ENCODE measurements at places on chromosomes 16 and 17. TPM values are rescaled to one million over a fixed set of nuclear protein-coding genes. Genes with fewer than 3 reads are reported as not detected.

- H3K4me1 ChIP-seq = peaks cover 53% of the 10 kb centered on the region
- peak overlapping the region; percentile 88 for H3K4me3 ChIP-seq
- no peaks in the 10 kb centered on the region for H3K27me3 ChIP-seq
- peak overlapping the region; percentile 99 for H3K27ac ChIP-seq
- peak; percentile 71 for DNase-seq
- H3K36me3 ChIP-seq = peaks cover 50% of the 10 kb centered on the region
Measured at GRCh38 chr17:75774991-75775668, 9.5 kb upstream of the UNK start.

DNA sequence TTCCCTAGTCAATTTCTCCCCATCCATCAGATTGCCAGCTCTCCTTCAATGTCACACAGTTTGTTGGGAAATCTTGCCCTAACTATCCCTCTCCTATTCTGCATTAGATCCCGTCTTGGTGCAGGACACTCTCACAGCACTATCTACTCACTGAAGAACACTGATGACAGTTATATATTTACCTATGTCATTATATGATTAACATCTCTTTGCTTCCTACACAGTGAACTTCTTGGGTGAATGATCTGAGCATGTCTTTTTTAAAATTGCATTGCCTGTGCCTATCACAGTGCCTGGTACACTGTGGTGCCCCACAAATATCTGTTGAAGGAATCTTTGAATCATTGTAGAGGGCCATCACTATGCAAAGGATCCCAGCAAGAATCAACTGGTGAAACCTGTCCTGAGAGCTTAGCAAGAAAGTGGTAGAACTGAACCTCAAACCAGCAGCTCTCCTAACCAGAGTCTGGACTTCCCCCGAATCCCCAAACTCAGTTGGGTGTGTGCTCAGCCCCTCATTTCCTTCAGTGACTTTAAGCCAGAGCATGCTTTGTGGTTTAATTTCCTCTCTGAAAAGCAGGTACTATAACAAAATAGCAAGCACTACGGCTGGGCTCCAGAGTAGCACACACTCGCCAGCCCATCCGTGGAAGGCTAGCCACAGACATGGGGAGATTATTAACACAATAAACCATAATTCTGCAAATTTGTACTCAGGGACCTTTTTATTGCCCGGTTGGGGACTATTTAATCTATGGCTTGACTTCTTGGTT, 680.7 kb upstream of the SALL1 start:
- H3K4me1 ChIP-seq = no peaks in the 10 kb centered on the region
- no peaks in the 10 kb centered on the region for H3K27me3 ChIP-seq
- H3K4me3 ChIP-seq = no peak overlapping the region
- no peak for DNase-seq
- H3K27ac ChIP-seq = no peak overlapping the region
- H3K36me3 ChIP-seq = no peaks in the 10 kb centered on the region

GRCh38 chr16:79400462-79401149, 199.9 kb downstream of the MAF start:
- no peak for DNase-seq
- no peaks in the 10 kb centered on the region for H3K36me3 ChIP-seq
- no peaks in the 10 kb centered on the region for H3K27me3 ChIP-seq
- H3K27ac ChIP-seq = no peak overlapping the region

DNA sequence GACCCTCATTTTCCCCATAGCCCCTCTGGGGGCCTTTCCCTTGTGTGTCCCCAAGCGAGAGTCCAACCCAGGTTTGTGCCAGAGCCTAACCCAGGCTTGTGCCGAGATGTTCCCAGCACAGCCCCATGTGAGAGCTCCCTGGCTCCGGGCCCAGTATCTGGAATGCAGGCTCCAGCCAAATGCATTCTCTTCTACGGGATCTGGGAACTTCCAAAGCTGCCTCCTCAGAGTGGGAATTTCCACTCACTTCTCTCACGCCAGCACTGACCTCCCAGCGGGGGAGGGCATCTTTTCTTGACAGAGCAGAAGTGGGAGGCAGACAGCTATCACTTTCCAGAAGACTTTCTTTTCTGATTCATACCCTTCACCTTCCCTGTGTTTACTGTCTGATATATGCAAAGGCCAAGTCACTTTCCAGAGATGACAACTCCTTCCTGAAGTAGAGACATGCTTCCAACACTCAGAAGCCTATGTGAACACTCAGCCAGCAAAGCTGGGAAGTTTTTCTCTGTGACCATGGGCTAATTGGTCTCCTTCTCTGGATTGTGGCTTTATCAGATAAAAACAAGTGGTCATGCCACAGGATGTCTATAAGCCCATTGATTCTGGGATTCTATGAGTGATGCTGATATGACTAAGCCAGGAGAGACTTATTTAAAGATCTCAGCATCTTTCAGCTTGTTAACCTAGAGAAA, 2.5 kb upstream of the CCL2 start:
- H3K27me3 ChIP-seq = no peaks in the 10 kb centered on the region
- no peak overlapping the region for H3K4me3 ChIP-seq
- peaks cover 35% of the 10 kb centered on the region for H3K4me1 ChIP-seq
- H3K27ac ChIP-seq = peak overlapping the region; percentile 55
- no peaks in the 10 kb centered on the region for H3K36me3 ChIP-seq
- peak; percentile 82 for DNase-seq

GRCh38 chr17:75822119-75822799, 21.9 kb downstream of the UNC13D start:
- H3K4me3 ChIP-seq = no peak overlapping the region
- H3K27ac ChIP-seq = peak overlapping the region; percentile 47
- no peak for DNase-seq
- H3K27me3 ChIP-seq = no peaks in the 10 kb centered on the region
- peaks cover 67% of the 10 kb centered on the region for H3K36me3 ChIP-seq

DNA sequence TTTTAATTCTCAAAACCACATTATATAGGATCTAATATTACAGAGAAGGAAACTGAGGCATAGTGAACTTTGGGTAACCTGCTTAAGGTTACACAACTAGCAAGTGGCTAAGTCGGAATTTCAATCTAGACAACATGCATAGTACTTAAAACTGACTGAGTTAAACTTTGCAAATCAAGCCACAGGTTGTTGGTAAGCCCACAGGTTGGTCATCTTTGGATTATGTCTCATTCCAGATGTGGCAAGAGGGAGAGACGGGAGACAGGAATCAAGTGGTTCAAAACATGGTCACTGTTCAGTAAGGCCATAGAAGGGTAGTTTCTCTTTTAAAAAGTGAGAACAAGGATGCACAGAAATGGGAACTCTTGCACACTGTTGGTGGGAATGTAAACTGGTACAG, 57.1 kb downstream of the MYO1D start:
- no peaks in the 10 kb centered on the region for H3K4me1 ChIP-seq
- no peak overlapping the region for H3K27ac ChIP-seq
- no peaks in the 10 kb centered on the region for H3K27me3 ChIP-seq
- no peaks in the 10 kb centered on the region for H3K36me3 ChIP-seq
- DNase-seq = no peak

TP53TG3 gene
- not detected for polyA plus RNA-seq

NPB gene
- 3.0 TPM for polyA plus RNA-seq

GRCh38 chr16:76614269-76614668, 337.1 kb downstream of the CNTNAP4 start:
- no peak for DNase-seq
- no peaks in the 10 kb centered on the region for H3K27me3 ChIP-seq
- H3K36me3 ChIP-seq = no peaks in the 10 kb centered on the region
- H3K27ac ChIP-seq = no peak overlapping the region
- H3K4me3 ChIP-seq = no peak overlapping the region
- no peaks in the 10 kb centered on the region for H3K4me1 ChIP-seq

DNA sequence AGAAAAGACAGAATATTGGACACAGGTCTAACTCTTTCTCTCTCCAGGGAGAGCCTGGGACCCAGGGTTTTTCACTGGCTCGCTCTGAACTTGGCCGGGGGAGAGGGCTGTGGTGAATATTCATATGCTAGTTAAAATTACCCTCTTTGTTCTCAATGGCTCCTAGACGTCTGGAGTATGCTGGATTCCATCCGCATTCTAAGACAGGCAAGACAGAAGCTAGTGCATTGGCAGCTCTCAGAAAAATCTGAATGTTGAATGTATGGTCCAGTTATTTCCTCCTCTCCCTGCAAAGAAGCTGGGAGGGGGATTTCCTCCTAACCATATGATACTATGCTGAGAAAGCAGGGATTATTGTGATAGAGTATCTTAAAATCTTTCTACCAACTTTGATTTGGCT, 5.6 kb upstream of the KRT34 start:
- no peaks in the 10 kb centered on the region for H3K4me1 ChIP-seq
- no peaks in the 10 kb centered on the region for H3K36me3 ChIP-seq
- peaks cover 26% of the 10 kb centered on the region for H3K27me3 ChIP-seq
- H3K27ac ChIP-seq = no peak overlapping the region

CTRB1 gene
- 2.7 TPM for polyA plus RNA-seq

- H3K27ac ChIP-seq = no peak overlapping the region
- no peak overlapping the region for H3K4me3 ChIP-seq
- H3K27me3 ChIP-seq = no peaks in the 10 kb centered on the region
- DNase-seq = no peak
Measured at GRCh38 chr17:60231234-60231633, 81.5 kb downstream of the CA4 start.

DNA sequence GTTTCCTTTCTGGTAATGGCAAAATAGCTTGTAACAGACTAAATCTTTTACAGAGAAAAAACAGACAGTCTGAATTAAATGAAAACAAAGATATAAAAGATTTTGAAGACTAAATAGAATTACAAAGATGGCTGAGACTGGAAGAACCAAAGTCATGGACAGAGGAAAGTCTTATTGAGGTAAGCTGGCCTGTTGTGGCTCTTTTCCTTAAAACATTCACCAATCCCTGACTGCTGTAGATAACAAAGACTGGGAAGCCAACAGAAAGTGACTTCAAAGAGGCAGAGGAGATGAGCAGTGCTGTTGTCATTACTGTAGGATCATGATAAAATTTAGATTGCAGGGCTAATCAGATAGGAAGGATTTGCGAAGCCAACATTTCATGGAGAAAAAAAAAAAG, 517.0 kb downstream of the KIF2B start:
- no peak overlapping the region for H3K4me3 ChIP-seq
- no peaks in the 10 kb centered on the region for H3K27me3 ChIP-seq
- DNase-seq = no peak
- no peak overlapping the region for H3K27ac ChIP-seq
- H3K4me1 ChIP-seq = no peaks in the 10 kb centered on the region

SOX9 gene
- 1.0 TPM for polyA plus RNA-seq

- H3K4me3 ChIP-seq = no peak overlapping the region
- DNase-seq = no peak
- H3K36me3 ChIP-seq = no peaks in the 10 kb centered on the region
- no peak overlapping the region for H3K27ac ChIP-seq
- no peaks in the 10 kb centered on the region for H3K27me3 ChIP-seq
Measured at GRCh38 chr17:83012868-83013778, 66.3 kb upstream of the METRNL start.

DNA sequence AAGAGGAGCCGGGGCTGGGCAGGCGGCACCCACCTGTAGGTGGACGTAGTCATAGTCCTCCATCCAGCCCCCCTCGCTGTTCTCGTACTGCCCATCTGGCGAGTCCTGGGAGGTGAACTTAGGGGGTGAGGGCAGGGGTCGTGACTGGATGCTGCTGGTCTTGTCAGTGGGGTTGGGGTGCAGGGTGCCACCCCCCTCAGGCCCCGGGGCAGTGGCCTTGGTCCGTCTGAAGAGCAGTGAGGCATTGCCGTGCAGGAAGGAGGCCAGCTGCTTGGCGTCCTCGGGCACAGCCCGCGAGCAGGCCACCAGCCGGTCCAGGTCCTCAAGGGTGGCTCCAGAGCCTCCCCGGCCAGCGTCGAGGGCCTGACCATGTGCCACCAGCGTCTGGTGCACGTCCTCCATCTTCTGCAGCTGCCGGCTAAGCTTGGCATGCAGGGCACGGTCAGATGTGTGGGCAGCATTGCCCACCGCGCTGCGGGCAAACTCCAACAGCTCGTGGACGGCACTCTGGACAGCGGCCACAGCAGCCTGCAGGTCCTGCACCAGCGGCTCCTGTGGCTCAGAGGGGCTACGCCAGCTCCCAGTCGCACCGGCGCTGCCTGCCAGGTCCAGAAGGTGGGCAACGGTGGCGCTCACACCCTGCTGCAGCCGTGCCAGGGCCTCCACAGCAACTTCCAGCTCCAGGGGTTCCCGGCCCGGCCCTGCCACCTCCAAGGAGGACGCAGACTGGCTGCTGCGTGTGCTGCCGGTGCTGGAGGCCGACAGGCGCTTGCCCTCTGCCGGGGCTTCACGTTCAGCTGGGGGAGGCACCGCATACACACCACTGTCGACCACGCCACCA, 16.3 kb downstream of the CTRB1 start:
- H3K27ac ChIP-seq = peak overlapping the region; percentile 23
- H3K36me3 ChIP-seq = no peaks in the 10 kb centered on the region
- H3K4me1 ChIP-seq = peaks cover 67% of the 10 kb centered on the region
- DNase-seq = peak; percentile 78
- no peaks in the 10 kb centered on the region for H3K27me3 ChIP-seq

TIMP2 gene
- polyA plus RNA-seq = 26.9 TPM

All from spleen (tissue), 13 donors.